ENCODE measurements at places on chromosomes 7 and 10. TPM values are rescaled to one million over a fixed set of nuclear protein-coding genes. Genes with fewer than 3 reads are reported as not detected.

The SPAM1 gene
- total RNA-seq = not detected

The COPS6 gene
- 155 TPM for total RNA-seq

The GPR141 gene
- not detected for total RNA-seq

The PRSS37 gene
- total RNA-seq = not detected

The HOXA11 gene
- total RNA-seq = not detected

The TSPAN12 gene
- 5.9 TPM for total RNA-seq

The FGL2 gene
- total RNA-seq = not detected

The TMEM254 gene
- 16.5 TPM for total RNA-seq

The RNF32 gene
- 1.7 TPM for total RNA-seq

The TRIM50 gene
- not detected for total RNA-seq

The TMEM140 gene
- 0.60 TPM for total RNA-seq

The PLEKHS1 gene
- not detected for total RNA-seq

The DYDC2 gene
- 0.53 TPM for total RNA-seq

The JCAD gene
- total RNA-seq = 8.5 TPM

The TMEM130 gene
- not detected for total RNA-seq

The MET gene
- 108 TPM for total RNA-seq

The RALA gene
- 19.2 TPM for total RNA-seq

The DLX6 gene
- 0.80 TPM for total RNA-seq

The CTAGE4 gene
- total RNA-seq = 0.17 TPM

The MRLN gene
- total RNA-seq = 0.43 TPM

The AGAP4 gene
- total RNA-seq = 9.1 TPM

The CALHM1 gene
- total RNA-seq = not detected

The SPDYE2 gene
- not detected for total RNA-seq

The VAX1 gene
- not detected for total RNA-seq

The BEND7 gene
- total RNA-seq = 5.7 TPM

The HMX3 gene
- not detected for total RNA-seq

The FAM107B gene
- total RNA-seq = 9.8 TPM

The AMZ1 gene
- total RNA-seq = not detected

The LRRC18 gene
- 0.70 TPM for total RNA-seq

The FGFR2 gene
- not detected for total RNA-seq
